ENCODE measurements at places on chromosomes 11 and 22.

- DNase-seq, result no peak
Observed at GRCh38 chr11:109121173-109121932, 300.6 kb upstream of the C11orf87 start.

- no peak for DNase-seq
Observed at GRCh38 chr11:30917859-30918478, 331.8 kb upstream of the MPPED2 start.

DNA sequence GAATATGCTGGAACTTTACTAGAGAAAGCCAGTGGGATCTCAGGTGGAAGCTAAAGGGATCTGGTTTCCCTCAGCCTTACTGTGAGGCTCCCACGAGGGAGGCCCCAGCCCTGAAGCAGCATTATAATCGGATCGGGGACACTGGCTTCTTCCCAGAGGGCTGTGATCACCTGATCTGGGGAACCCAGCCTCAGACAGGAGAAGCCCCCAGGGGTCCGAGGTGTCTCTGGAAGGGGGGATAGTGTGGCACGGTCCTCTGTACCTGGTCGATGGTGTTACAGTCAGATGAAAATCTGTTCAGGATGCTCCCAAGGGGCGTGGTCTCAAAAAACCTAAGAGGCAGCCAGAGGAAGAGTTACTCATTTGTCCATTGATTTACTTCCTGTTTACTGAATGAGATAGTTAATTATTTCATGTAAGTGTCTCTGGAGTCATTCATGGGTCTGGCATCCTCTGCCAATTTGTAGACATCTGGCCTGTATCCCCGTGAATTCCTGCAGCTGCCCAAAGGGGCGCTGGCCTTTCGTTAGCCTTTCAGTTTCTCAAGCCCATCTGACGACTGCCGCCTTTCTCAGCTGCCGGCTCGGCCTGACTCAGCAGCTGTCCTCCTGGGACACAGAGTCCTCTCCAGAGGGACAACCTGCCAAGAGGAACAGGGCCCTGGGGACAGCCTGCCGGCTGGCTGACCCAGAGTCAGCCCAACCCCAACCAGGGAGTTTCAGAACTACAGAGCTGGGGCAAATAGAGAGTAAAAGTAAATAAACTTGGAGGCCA is 17.0 kb upstream of the KCNJ11 start:
- no peak for DNase-seq

DNA sequence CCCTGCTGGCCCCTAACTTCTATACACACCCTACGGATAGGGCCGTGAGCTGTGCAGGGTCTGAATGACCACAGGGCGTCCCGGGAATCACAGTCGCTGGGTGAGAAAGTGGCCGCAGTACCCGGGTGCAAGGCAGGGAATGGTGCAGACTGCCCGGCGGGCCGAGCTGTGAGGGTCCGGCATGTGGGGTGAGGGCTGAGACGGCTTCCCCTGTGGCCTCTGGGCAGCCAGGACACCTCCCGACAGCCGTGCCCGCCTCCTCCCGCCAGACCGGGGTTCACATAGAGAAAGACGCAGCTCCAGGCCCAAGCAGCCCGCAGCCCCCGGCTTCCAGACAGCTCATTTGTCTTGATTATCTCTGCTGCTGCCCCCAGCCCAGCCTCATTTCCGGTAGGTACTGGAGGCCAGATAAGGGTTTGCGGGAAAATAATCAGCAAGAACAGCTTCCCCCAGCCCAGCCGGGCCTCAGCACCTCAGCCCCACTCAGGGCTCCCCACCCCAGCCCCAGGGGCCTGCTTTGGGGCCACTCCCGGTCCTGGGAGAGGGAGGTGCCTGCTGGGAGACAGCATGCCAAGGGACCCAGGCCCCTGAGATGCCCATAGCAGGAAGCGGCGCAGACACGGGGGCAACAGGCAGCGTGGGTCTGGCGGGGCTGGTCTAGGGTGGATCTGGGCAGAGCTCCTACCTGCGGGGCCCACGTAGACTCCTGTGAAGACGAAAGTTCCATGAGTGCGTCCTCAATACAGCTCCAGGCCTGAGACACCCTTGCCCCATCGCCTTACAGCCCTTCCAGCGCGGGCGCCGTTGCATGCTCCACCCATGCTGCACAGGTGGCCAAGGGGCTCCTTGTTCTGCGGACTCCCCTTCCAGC is 123.1 kb downstream of the BRD1 start:
- no peak for DNase-seq

- no peak for DNase-seq
Observed at GRCh38 chr11:56906683-56907148, 82.0 kb upstream of the OR5AK2 start.

GRCh38 chr22:35873426-35873825 is 155.2 kb downstream of the RBFOX2 start:
- no peak for DNase-seq

GRCh38 chr11:105046898-105047579 is 1.9 kb upstream of the CARD16 start:
- DNase-seq, result no peak

Measured in central memory CD8-positive, alpha-beta T cell (primary cell).